ENCODE measurements at places on chromosomes 16 and 17.

GRCh38 chr16:15954814-15955151, 5.4 kb downstream of the ABCC1 start:
- DNase-seq: no peak

- DNase-seq: peak; percentile 86
These were observed 701 bp upstream of the MRC2 start for GRCh38 chr17:62626719-62627218.

DNA sequence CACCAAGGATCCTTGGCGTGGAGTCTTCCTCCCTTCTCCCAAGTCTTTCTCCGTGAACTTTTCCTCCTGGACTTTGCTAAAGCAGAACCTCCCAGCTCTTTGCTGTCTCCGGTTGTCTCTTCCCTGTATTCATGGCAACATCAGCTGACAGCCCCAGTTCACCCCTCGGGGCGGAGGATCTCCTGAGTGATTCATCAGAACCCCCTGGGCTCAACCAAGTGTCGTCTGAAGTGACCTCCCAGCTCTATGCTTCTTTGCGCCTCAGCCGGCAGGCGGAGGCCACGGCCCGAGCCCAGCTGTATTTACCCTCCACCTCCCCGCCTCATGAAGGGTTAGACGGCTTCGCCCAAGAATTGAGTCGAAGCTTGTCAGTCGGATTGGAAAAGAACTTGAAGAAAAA, 943 bp downstream of the CNTROB start:
- peak; percentile 77 for DNase-seq

- DNase-seq: no peak
These were observed 9.6 kb upstream of the ZFHX3 start for GRCh38 chr16:73057291-73058210.

GRCh38 chr17:301681-302299, 50.8 kb downstream of the RPH3AL start:
- peak; percentile 72 for DNase-seq

- DNase-seq: no peak
These were observed 193.9 kb downstream of the SPECC1 start for GRCh38 chr17:20203018-20203417.

- DNase-seq: no peak
These were observed 1.8 kb upstream of the PRSS53 start for GRCh38 chr16:31090540-31090939.

DNA sequence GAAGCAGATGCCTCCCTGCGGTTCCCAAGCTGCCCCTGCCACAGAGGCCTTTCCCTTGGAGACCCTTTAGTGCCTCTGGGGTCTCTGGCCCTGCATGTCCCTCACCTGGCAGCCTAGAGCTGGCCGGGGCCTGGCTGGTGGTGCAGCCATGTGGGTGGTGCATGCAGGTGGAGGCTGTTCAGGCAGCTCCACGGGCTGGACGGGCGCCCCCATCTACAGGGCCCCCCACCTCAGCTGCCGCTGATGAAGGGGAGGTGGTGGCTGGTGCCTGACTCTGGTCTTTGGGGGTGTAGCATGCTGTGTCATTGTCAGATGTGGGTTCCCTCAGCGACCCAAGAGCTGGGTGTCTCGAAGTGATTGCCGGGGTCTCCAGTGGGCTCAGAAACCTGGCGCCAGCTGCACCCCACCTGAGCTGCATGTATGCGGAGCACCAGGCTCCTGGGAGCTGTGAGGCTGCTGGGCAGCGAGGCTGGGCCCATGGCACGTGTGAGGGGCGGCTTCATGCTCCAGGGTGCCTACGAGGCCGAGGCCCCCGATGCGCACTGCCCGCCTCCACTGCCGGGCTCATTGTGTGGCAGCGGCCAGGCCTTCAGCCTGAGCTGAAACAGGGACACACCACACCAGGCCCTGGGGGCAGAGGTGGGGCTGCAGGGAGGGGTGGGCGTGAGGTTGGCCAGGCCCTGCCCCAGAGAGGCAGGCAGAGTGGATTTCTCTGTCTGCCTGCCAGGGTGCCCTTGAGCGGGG, 57.0 kb downstream of the BAIAP2 start:
- no peak for DNase-seq

DNA sequence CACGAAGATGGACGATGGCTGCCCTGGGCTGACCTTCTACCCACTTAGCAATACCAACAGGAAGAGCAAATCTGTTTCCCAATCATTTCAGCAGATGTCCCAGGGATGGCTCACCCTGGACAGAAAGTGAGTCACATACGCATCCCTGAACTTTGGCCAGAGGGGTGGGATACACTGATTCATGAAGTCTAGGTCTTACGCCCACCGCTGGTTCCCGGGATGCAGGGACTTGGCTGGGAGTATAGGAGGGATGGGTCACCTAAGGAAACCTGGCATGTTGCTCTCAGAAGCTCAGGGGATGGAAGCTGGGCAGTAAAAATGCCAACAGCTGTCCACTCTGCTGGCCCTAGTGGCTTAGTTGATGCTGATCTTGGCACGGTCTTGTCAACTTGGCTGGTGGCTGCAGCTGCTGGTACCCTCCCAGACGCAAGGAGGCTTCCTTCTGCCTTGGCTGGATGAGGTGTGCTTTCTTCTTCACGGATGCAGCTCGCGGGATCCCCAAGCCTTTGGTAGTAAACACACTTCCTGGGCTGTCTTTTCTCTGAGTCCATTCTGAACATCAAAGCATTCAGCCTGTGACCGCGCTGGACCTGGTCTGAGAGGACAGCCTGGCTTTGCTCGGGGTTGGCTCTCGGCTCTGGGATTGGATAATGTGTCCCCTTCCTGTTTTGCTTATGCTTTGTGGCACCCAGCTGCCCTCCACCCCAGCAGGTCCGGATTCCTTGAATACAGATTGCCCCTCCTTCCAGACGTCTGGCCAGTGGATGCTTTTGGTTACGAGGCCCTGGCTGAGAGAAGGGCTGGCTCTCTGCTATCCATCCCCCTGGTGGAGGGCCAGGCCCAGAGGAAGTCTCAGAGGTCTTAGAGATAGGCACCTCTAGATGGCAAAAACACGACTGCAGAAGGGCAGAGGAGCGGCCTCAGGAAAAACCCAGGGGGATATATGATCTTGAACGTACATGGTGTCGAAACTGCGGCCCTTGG, 71.5 kb downstream of the RAP1GAP2 start:
- DNase-seq: no peak

DNA sequence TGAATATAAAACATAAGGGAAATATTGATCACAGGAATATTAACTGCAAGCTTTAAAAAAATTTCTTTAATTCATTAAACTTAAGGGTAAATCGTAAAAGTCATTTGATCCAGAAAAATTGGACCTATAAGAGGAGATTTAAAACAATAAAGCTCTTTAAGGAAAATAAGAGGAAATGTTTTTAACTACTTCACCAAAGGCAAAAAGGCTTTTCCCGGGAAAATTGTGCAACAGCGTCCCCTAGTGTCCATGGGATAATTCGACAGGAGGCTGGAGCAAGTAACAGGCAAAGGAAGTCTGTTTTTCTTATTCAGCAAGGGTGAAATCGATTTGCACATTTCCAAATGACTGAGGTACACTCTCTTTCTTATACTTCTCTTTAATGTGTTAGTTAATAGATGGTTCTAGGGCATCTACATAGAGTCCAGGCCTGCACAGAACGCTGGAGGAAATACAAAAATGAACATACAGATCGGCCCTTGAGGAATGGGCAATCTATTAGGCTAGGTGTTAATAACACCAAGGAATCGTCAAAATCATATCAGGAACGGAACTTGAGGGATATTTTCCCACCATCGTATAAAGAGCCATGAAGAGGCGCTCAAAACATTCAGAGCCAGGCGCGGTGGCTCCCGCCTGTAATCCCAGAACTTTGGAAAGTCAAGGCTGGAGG, 61.4 kb downstream of the ZNF18 start:
- peak; percentile 23 for DNase-seq

DNA sequence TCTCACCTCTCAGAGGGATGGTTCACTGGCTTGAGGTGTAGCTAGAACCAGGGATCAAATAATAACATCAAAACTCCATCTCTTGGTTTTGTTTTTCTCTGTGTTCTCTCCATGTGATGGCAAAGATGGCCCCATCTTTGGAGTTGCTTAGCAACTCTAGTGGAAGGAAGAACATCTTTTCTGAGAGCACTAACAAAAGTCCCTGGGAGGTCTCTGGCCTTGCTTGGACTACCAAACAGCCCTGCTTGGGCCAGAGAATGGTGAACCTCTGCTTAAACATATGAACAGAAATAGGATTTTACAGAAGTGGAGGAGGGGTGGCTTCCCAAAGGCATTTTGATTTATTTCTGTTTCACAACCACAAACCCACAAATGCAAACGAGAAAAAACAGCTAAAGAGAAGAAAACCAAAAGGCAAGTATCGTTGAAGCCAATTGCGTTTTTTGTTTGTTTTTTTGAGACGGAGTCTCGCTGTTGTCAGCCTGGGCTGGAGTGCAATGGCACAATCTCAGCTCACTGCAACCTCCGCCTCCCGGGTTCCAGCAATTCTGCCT, 13.2 kb downstream of the GABARAPL2 start:
- no peak for DNase-seq

Measured in hepatic stellate cell (primary cell).